Brain microvascular endothelial cell (primary cell): ENCODE measurements at places on chromosomes 7 and 10.
A peak's percentile ranks its signal among the peaks of the same experiment; 100 is the strongest.

- no peak for DNase-seq
Observed at GRCh38 chr7:107332488-107333269, 137.2 kb upstream of the GPR22 start.

DNA sequence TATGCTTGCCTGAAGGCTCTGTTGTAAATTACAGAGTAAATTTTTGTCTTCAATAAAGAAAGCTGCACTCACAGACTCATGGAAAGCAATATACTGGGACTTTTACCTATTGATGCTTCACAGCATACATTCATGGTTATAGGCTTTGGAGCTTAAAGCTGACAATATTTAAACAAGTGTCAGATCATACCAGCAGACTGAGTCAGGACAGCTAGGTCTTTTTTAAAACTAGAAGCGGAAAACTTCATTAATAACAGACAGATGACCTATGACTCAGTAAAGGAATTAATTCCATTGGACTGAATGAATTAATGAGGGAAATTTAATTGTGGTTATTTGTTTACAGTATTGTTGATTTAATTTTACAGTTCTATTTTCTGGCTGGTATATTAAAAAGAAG, 165.8 kb upstream of the DGKB start:
- no peak for DNase-seq

DNA sequence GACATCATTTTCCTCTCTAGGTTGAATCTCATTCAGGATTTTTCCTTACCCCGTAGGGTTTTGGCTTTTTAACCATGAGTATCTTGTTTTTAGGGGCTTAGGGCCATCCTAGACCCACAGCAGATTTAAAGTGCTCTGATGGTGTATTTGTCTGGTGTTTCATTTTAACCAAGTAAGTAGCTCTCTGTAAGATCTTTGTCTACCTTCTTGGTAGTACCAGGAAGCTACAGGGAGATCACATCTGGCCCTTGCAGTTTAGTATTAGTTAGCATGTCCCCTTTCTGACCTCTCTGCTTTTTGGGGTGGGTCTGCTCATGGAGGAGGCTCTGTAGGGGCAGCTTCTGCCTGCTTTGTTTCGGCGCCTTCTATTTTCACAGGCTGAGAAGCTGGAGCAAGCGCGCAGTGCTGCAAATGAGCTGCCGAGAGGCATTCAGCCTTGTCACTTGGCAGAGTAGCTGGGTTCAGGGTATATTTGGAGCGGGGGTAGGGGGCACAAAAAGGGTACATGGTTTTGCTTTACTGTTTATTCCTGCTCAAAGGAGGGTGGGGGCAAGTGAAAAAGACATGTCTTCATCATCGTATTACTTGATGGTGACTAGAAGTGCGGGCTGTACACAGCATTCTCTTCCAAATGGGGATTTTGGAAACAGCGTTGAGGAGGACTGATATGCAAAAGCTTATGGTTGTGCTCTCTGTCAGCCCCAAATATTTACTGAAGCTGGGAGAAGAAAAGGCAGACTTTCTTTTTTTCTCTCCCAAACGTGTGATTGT, 146.3 kb downstream of the CELF2 start:
- no peak for DNase-seq

GRCh38 chr10:28661035-28661434, 16.3 kb upstream of the BAMBI start:
- DNase-seq = peak; percentile 88

GRCh38 chr7:143227806-143228205, 6.0 kb downstream of the TAS2R40 start:
- no peak for DNase-seq

GRCh38 chr7:16244469-16244868, 176.9 kb downstream of the CRPPA start:
- DNase-seq = no peak

- DNase-seq = no peak
Observed at GRCh38 chr7:131667699-131668098, 111.3 kb upstream of the PODXL start.

- no peak for DNase-seq
Observed at GRCh38 chr7:10648289-10648688, 325.4 kb upstream of the PHF14 start.

- peak; percentile 32 for DNase-seq
Observed at GRCh38 chr10:121096617-121097431, 245.7 kb downstream of the WDR11 start.

GRCh38 chr10:49349390-49349789, 46.5 kb downstream of the DRGX start:
- no peak for DNase-seq

DNA sequence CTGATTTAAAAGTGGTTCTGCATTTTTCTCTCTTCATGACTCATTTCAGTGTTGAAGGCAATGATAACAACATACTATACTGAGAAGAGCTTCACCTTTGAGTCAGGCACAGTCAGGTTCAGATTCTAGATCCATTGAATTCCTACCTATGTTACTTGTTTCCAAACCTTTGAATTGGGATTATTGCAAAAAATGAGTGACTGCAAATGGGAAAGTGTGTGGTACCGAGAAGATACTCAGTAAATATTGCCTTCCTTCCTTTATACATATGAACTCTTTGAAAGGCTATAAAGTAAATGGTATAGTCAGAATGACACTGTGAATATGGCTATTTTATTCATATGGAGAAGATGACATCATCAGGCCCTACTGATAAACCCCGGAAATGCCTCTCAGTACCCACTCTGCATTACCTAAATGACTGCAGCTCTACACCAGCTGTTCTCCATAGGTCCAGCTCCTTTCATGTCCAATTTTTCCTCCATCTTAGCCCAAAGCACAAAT, 66.7 kb upstream of the FGL2 start:
- DNase-seq = no peak

- DNase-seq = no peak
Observed at GRCh38 chr7:85564861-85565260, 378.0 kb upstream of the SEMA3D start.

DNA sequence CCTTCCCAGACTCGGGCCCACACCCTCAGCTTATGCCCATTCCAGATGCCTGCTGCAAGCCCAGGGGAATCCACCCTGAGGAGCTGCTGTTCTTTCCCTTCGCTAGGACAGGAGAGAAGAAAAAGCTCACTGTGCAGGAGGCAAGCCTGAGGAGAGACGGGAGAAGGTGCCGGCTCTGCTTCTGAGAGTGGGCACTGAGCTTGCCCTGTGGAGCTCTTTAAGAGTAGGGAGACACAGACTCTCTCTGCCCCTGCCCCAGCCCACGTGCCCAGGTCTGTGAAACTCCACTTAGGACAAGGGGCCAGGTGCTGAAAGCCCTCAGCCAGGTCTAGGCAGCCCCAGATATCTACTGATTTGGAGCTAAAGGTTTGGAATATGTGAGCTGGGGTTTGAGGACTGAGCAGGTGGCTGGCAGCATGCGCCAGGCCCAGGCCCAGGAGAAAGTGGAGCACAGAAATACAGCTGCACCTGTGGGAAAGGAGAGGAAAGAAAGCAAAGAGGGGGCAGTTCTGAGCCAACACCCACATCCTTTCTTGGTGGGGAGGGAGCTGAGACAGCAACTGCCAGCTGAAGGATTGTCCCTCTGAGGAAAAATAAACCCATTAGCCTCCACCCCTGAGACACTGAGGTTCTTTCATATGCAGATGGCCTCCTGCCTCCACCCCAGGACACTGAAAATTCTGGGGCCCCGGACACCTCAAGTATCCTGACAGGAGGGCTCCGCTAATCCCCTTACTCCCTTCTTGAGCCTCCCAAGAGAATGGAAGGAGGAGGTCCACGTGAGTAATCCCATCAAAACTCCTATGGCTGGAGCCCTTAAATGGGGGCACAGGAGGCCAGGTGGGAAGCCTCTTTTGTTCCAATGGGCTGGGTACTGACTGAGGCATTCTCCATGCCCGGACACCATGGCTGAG, 7.3 kb downstream of the POLL start:
- DNase-seq = no peak

DNA sequence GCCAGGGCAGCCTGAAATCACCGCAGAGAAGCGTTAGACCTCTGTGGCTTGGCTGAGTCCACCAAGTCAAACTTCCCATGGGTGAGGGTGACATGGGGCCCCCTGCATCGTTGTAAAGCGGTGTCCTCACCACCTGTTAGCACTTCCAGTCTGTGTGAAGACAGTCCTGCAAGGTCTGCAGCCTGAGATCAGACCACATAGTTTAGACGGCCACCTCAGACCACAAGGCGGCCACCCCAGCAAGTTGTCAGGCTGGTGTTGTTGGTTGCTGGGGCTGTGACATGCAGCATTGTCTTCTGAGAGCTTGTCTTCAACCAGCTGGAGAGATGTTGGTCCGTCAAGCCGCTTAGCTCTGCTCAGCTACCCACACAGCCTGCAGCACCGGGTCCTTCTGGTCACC, 44.1 kb upstream of the TARP start:
- DNase-seq = no peak

- DNase-seq = peak; percentile 43
Observed at GRCh38 chr10:90865401-90865800, 6.4 kb upstream of the RPP30 start.

- no peak for DNase-seq
Observed at GRCh38 chr7:36606976-36607720, 117.1 kb downstream of the AOAH start.

DNA sequence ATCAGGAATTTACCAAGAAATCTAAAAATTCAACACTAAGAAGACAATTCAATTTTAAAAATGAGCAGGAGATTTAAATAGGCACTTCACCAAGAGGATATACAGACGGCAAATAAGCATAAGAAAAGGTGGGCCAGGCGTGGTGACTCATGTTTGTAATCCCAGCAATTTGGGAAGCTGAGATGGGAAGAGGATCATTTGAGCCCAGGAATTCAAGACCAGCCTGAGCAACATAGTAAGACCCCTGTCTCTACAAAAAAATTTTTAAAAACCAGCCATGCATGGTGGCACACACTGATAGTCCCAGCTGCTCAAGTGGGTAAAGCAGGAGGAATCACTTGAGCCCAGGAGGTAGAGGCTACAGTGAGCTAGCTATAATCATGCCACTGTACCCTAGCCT, 3.5 kb upstream of the AKR1D1 start:
- DNase-seq = no peak
